ENCODE measurements at places on chromosomes 13 and 19. TPM values are rescaled to one million over a fixed set of nuclear protein-coding genes. Genes with fewer than 3 reads are reported as not detected.

DNA sequence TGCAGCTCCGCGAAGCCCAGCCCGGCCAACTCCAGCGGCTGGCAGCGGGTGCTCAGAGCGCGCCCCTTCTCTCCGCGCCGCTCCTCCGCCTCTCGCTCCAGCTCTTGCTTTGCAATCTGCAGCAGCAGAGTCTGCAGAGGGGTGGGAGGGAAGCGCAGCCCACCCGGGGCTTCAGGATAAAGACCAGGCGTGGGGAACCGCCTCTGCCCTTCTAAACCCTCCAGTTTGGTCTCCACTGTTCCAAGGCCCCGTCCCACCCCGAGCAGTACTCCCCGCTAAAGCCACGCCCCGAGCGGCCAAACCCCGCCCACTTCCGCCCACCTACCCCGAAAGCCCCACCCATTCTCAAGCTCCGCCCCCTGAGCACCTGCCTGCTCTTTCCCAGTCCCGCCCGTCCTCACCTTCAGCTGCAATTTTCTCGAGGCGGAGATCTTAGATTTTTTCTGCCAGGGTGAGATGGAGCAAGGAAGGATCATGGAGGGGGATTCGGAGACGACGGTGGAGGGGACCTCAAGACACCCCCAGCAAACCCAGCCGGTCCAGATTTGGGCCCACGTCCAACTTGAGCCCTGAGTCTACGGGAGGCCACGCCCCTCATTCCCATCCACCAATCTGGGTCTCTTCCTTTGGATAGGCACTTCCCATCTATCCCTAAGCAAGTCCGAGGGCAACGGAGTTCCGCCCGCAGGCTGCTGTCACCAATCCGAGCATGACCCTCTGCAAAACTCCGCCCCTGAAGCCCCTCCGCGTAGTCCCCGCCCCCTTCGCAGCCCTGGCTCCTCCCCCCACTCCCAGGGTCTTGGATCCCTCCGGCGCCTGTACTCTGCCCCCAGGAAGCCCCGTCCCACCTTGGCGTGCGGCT is 1.1 kb downstream of the TNNI3 start:
- H3K27me3 ChIP-seq, result peaks cover 3% of the 10 kb centered on the region
- H3K4me1 ChIP-seq, result peaks cover 7% of the 10 kb centered on the region
- H3K4me3 ChIP-seq, result peak overlapping the region; percentile 67
- H3K27ac ChIP-seq, result no peak overlapping the region
- peak; percentile 99 for DNase-seq

Gene DGKH
- 7.9 TPM for total RNA-seq

DNA sequence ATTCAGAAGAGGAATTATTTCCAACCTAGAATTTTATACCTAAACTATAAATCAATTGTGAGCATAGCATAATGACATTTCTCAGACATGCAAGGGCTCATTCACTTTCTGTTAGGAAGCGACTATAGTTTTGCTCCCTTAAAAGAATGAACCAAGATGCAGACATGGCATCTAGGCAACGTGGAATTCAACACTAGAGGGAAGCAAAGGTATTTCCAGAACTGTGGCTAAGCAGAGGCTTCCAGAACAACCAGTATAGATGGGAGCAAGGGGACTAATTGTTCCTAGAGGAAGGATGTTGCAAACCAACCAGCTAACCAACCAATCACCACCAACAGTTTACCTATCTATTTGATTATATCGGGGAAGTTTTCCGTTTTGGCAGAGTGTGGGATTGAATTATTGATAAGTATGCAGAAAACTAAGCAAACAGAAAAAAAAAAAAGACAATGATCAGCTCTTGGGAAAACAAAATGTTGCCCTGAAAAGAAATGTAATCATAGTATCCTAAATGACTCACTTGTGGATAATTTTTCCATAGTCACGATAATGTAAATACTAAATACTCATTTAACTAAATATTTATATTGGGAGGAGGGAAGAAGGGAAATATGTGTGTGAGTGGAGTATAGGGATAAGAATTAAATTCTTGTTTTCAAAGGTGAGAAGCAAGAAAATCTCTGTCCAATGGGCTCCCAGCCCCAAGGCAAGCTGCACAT is 21.1 kb downstream of the ARL11 start:
- no peaks in the 10 kb centered on the region for H3K4me1 ChIP-seq
- H3K27ac ChIP-seq, result no peak overlapping the region
- no peaks in the 10 kb centered on the region for H3K27me3 ChIP-seq
- H3K36me3 ChIP-seq, result no peaks in the 10 kb centered on the region
- no peak for DNase-seq
- H3K4me3 ChIP-seq, result no peak overlapping the region

- no peaks in the 10 kb centered on the region for H3K36me3 ChIP-seq
- no peaks in the 10 kb centered on the region for H3K4me1 ChIP-seq
- no peak overlapping the region for H3K4me3 ChIP-seq
- no peak for DNase-seq
Observed at GRCh38 chr13:99307648-99308339, 595 bp upstream of the GPR183 start.

GRCh38 chr19:46451352-46451751 is 20.0 kb downstream of the PNMA8A start:
- H3K36me3 ChIP-seq, result no peaks in the 10 kb centered on the region
- DNase-seq, result no peak
- no peak overlapping the region for H3K4me3 ChIP-seq
- no peaks in the 10 kb centered on the region for H3K4me1 ChIP-seq
- no peak overlapping the region for H3K27ac ChIP-seq
- H3K27me3 ChIP-seq, result no peaks in the 10 kb centered on the region

Gene DNASE2
- 32.9 TPM for total RNA-seq

DNA sequence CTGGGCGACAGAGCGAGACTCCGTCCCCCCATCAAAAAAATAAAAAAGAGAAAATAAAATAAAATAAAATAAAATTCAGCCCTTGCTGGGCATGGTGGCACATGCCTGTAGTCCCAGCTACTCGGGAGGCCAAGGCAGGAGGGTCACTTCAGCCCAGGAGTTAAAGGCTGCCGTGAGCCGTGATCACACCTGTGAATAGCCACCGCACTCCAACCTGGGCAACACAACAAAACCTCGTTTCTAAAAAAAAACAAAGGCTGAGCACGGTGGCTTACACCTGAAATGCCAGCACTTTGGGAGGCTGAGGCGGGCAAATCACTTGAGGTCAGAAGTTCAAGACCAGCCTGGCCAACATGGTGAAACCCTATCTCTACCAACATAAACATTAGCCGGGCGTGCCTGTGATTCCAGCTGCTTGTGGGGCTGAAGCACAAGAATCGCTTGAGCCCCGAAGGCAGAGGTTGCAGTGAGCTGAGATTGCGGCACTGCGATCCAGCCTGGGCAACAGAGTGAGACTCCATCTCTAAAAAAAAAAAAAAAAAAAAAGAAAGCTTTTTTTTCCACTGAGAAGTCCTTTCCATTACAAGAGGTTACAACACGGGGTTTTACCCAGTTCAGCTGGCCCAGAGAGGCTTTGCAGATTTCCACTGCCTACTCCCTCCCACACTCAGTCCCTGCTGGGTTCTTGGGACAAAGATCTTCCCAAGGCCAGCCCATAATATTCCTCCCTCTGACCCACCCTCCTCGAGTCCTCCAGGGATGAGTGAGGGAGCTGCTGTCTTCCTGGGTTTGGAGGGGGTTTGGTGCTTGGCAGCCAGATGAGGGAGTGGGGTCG is 6.4 kb downstream of the ANGPTL4 start:
- no peak overlapping the region for H3K27ac ChIP-seq
- no peaks in the 10 kb centered on the region for H3K36me3 ChIP-seq
- H3K4me3 ChIP-seq, result no peak overlapping the region
- H3K27me3 ChIP-seq, result no peaks in the 10 kb centered on the region
- DNase-seq, result no peak
- H3K4me1 ChIP-seq, result no peaks in the 10 kb centered on the region

DNA sequence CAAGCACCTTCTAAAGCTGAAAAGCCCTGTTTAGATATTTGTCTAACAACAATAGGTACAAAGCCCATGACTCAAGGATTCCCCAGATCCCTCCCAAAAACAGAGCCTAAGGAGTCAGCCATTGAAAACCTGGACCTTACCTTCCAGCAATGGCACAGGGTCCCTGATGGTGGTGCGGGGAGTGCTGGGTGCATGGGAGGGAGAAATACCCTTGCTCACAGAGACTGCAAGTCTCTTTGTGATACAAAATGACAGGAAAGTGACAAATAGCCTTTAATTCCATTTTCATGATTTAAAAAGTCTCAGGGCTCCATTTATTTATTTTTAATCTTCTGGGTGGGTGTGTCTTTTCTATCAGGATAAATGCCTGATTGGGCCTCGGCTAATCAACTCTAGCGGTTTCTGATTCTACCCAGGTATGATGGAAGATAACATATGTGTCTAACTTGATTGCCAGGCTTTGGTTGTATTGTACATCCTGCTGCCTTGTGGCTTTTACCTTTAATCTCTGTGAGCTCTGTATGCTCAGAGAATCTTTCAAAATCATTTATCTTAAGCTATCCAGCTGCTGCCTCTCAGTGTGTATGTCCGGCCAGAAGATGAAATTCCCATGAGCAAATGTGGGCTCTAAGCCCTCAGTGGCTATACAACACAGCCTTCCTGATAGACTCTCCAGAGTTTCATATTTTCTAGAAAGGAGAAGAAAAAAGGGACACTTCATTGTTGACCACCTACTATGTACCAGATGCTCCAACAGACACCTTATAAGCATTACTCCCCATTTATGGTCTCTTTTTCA is 54.6 kb upstream of the FAM124A start:
- H3K4me1 ChIP-seq, result peaks cover 13% of the 10 kb centered on the region
- no peaks in the 10 kb centered on the region for H3K36me3 ChIP-seq
- peak overlapping the region; percentile 83 for H3K27ac ChIP-seq
- DNase-seq, result no peak

DNA sequence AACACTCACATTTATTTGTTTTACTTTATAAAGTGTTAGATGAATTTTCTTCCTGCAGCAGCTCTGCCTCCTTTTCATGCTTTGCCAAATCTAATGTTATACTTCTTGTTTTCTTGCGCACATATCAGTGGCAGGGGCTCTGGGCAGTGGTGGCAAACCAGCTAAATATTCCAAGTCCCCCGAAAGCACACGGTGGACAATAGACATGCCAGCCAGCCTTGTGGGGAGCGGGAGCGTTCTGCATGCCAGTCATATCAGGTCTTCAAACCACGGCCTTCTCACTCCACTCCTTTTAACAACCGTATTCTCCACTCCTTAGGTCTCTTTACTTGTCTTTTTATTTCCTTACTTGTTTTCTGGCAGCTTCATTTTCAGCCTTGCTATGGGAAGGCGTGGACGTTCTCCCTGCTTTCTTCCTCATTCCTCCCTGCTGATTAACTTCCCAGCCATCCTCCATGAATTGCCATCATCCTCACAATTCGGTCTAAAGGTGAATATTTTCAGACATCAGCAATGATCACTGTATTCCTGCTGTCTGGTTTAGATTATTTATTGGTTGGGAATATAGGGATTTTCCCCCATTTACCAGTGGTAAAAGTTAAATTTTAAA is 77.1 kb upstream of the WASF3 start:
- H3K36me3 ChIP-seq, result no peaks in the 10 kb centered on the region
- peaks cover 5% of the 10 kb centered on the region for H3K4me1 ChIP-seq
- H3K4me3 ChIP-seq, result no peak overlapping the region
- DNase-seq, result no peak
- no peaks in the 10 kb centered on the region for H3K27me3 ChIP-seq

All from H1 (cell line).